Cortex of kidney (tissue), 1 donor: ENCODE measurements at places on chromosomes 12 and 14.

DNA sequence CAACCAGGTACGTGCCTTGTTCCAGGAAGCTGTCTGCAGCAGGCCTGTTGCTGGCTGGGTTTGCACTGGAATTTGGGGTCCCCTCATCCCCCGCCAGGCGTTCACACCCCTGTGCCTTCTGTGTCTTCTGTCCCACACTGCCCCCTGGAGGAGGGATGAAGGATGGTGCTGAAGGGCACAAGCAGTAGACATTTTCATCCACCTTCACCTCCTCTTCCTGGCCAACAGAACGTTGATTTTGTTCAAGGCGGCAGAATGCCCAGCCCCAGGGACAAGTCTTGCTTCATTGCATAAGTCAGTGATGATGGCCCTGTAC is 122.1 kb downstream of the CALM1 start:
- DNase-seq, result no peak

DNA sequence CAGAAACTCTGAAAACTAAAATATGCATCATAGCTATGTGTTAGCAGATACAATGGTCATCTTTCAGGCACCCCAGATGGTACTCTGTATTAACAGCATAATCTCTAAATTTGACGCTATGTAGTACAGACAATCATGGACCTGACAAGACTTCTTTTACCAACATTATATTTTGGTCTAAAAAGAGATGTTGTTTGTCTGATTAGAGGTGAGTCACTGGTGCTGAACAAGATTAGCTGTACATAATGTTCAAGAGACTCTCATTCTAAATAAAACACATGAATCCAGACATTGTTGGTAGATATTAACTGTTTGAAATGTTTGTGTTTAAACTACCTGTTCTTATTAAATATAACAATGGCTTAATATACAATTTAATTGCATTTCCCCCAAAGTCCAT is 146.4 kb upstream of the LMNTD1 start:
- no peak for DNase-seq

GRCh38 chr12:74456431-74456830 is 81.2 kb upstream of the ATXN7L3B start:
- no peak for DNase-seq

DNA sequence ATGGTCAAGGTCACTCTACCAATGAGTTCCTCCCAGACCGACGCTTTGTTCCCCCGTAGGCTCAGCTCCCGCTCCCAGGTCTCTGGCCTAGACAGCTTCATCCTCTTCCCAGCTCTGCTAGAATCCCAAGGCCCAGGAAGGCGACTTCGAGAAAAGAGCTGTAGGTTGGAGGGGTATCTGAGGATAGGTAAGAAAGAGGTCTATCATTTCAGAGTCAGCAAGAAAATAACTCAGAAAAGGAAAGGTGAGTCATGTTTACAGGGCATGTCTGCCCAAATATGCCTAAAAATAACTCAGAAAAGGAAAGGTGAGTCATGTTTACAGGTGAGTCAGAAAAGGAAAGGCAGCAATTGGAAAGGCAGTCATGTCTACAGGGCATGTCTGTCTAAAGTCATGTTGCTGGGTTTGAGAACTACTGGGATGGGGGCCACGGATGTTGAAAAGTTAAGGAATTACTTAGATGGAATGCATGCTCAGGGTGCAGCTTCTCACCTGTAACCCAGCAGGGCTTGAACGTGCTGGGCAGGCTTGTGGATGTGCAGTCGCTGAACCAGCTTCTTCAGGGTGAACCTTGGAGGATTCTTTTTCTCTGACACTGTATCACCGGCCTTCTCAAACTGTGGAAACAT is 12.2 kb downstream of the TEP1 start:
- no peak for DNase-seq

DNA sequence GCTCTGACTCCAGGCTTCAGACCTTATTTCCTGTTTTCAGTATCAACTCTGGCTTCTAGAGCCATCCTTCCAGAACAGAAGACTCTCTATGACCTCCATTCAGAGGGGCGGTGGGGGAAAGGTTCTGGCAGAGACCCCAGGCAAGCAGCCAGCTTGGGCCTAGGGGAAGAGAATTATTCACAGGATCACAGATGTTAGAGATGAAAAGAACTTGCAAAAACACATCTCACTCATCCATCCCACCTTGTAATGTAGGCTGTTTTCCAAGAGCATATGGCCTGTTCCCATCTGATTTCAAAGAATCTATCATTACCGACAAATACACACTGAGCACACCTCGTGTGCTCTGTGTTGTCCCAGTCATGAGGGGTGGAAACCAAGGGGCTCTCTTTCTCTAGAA is 131.9 kb downstream of the GRIN2B start:
- no peak for DNase-seq

DNA sequence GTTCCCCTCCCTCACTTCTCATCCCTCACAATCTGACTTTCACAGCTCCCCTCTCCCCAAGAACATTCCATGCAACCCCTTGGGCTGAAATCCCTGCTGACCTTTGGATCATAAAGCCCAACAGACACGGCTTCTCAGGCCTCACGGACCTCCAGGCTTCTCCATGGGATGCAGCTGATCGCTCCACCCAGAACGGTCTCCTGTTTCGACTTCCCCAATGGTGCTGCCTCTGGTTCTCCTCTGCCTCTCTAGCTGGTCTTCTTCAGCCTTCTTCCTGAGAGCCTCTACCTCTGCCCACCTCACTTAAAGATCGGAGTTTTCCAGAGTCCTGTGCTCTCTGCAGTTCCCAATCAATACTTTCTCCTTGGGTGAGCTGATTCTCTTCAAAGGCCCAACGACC is 17.8 kb upstream of the PRMT8 start:
- DNase-seq, result no peak

- no peak for DNase-seq
Measured at GRCh38 chr14:84129941-84130340, 1400.0 kb upstream of the FLRT2 start.

DNA sequence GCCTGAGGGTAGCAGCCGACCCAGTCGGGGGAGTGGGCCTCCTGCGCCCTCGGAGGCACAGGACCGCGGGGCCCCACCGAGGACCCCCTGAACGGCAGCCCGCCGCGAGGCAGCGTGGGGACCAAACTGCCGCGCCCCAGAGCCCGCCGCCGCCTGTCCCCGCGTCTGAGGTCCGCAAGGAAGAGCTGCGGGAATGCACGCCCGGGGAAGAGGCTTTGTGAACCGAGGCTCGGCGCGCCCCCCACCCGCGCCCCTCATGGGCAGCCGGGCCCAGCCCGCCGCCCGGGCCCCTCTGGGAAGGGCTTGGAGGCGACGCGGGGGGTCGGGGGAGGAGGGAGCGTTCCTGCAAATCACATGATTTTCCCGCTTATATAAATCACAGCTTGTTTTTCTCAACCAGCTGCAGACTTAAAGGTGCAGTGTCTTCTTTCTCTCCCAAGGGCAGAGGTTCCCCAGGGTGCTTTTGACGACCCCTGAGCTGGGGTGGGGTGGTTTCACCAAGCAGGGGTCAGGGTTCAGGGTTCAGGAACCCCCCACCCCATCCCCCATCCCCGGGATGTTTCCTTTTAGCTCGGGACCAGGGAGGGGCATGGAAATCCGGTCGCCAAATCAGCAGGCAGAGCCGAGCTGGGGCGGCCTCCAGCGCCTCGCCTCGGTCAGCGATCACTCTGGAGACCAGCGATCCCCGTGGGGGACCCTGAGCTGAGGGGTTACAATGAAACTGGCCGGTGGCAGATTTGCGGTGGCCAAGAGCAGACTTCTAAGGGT is 44.7 kb upstream of the ATP23 start:
- no peak for DNase-seq

GRCh38 chr14:49971156-49972130 is 78.6 kb downstream of the ARF6 start:
- no peak for DNase-seq
